ENCODE measurements at places on chromosomes 13 and 19.
A peak's percentile ranks its signal among the peaks of the same experiment; 100 is the strongest.

DNA sequence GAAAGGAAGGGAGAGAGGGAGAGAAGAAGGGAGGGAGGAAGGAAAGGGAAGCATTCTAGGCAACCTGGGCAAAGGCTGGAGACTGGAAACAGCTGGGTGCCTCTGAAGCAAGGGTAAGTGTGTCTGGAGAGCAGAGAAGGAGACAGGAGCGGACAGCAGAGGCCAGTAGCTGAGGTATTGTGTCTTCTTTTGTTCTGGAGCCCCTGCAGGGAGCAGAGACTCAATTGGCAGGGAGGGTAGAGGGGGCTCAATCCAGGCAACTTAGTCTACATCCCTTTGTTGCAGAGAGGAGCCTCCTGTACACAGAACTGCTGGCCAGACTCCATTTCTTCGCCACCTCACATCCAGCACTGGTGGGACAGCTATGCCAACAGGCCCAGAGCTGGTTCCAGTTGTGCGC is 53.2 kb downstream of the NWD1 start:
- DNase-seq: no peak

DNA sequence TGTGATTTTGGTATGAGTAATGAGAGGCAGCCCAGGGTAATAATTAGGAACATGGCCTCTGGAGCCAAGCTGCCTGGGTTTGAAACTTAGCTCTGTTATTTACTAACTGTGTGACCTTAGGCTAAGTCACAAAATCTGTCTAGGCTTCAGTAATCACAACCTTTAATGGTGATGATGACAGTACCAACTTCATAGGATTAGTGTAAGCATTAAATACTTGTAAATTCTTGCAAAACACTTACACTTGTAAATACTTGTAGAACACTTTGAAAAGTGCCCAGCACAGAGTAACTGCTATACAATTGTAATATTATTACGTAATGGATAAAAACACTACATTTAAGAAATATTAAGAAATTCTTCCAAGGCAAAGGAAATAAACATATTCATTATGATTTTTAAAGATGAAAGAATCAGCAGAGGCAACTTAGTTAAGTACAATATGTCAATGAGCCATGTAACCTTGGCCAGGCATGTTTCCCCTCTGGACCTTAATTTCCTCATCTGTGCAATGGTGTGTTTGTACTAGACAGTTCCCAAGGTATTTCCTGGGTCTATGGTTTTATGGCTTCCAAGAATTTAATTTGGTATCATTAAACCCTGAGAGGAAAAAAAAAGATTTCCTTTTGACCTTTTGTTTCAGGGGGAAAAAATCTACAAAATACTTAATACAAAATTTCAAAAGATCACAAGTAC is 628.5 kb upstream of the KLHL1 start:
- DNase-seq: no peak

GRCh38 chr19:1459479-1459878 is 9.6 kb downstream of the APC2 start:
- no peak for DNase-seq

- no peak for DNase-seq
Observed at GRCh38 chr13:40540328-40541044, 126.0 kb downstream of the FOXO1 start.

DNA sequence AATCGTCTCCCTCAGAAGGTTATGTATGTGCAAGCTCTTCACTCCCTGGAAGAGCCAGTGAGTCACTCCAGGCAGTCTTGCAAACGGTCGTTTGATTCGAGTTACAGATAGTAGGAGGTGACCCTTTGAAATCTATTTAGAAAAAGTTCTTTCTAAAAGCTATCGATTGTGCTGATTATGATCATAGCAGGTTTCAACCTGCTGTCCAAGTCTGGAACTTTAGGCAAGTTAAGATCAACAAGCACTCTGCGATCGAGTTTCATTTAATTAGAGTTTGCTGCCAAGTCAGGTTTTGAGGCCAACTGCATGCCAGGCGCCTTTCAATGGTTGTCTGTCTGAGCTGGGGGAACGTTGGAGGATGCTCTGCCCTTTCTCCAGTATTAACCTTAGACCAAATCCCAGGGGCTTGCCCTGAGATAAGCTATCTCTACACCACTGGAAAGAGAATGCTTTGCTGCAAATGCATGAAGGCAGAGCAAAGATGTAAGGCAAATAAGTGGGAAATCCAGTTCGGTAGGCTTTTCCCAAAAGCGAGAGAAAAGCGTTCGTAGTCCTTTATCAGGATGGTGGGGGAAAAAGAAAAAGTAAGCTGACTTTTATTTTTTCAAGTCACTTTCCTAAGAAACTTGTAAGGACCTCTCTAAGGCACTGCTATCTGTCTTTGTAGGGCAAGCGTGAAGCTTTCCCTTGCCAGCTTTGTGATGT is 287.5 kb downstream of the ATP8A2 start:
- peak; percentile 65 for DNase-seq

DNA sequence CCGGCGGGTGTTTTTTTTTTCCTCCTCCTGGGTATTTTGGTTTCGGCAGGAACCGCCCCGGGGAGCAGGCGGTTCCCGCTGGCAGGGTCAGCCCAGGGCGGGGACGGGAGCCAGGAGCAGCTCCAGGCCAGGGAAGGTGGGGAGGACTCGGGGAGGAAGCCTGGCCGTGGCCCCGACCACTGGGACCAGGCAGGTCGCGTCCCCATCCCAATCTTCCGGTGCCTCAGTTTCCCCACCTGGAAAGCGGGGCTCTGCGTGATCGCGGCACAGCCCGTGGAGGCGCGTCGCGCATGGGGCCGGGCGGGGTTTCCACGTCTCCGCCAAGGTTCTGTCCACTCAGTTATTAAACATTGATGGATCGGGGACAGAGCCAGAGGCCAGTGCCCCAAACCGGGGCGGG is 34.8 kb downstream of the IL12RB1 start:
- no peak for DNase-seq

GRCh38 chr19:46614114-46614722 is 10.7 kb downstream of the PTGIR start:
- peak; percentile 48 for DNase-seq

DNA sequence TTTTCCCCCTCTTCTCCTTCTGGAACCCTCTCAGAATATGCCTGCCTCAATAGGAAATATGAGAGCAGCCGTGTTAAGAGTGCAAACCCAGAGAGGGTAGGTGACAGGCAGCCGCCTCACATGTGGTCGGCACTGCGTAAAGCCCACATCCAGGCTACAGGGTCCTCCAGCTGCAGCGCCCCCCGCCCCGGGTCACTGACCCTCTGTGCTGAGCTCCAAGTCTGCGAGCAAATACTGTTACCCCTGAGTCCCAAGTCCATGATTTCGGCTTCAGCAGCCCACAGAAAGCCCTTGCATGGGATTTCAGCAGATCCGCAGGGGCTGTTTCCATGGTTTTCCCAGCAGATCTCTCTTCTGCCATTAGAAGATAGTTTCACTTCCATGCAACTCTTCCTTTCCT is 186.9 kb upstream of the IRS2 start:
- no peak for DNase-seq

DNA sequence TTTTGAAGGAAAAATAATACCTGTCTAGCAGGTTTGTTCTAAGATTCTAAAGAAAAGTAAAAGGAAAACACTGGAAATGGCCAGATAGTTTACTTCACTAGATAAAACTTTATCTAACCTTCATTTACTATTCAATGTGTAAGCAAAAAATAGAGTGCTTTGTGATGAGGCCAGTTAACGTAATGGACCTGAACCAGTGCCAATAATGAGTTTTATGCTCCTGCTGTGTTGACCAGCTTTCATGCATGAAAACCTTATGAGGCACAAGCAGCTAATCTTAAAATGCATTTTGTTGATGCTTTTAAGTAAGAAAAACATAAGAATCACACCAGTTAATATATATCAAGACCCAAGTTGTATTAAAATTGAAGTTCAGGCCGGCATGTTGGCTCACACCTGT is 617.2 kb upstream of the GPC6 start:
- no peak for DNase-seq

GRCh38 chr13:24650161-24650560 is 30.0 kb upstream of the ATP12A start:
- DNase-seq: no peak

GRCh38 chr13:112061367-112062061 is 5.4 kb upstream of the SOX1 start:
- DNase-seq: peak; percentile 88

GRCh38 chr19:40407714-40408597 is 5.2 kb downstream of the PRX start:
- DNase-seq: no peak
